ENCODE measurements at places on chromosomes 7 and 10.

- no peak for DNase-seq
Observed at GRCh38 chr7:120303105-120303504, 30.1 kb downstream of the KCND2 start.

GRCh38 chr10:69684020-69684980, 54.3 kb downstream of the FAM241B start:
- no peak for DNase-seq

- DNase-seq: no peak
Observed at GRCh38 chr7:22400150-22400814, 43.3 kb upstream of the RAPGEF5 start.

DNA sequence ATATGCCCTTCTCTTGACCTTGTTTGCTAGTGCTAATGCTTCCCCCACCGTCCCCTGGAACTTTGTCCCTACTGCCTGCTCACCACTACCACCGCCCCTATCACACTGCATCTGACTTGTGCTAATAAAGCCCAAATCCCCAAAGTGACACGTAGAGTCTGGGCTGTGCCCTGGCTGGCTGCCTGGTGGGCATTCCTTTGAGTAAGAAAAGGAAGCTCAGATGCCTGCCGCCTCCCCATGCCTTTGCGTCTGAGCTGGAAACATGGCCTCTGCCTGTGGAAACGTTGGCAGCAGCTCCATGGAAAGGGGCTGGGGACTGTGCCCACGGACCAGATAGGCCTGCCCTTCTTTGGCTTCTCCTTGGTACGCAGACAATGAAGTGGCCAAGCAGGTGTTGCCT, 138.3 kb downstream of the CYP26A1 start:
- DNase-seq: no peak

- DNase-seq: peak; percentile 43
Observed at GRCh38 chr10:17003151-17003550, 126.5 kb downstream of the CUBN start.

DNA sequence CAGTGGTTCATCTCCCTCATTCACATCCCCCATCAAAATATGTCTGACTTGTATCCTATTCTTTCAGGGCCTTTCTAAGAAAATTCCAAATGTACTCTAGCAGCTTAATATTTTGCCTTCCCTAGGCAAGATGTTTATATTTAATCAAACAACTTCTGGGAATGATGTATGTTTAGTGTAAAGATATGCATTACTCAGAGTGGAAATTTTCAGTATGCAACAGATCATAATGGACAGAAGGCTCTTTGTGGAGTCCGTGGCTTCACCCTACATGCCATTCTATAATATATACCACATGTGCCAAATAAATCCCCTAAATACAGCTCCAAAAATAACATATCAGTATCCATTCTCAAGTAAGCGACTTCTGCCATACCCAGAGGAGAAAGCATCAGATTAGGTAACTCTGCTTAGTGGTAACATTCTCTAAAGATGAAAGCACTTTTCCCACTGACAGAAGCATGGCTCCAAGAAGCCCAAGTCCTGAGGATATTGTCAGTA, 316.6 kb downstream of the KCNMA1 start:
- DNase-seq: no peak

All from activated T-helper 1 cell treated with anti-CD3 and anti-CD28 coated beads, Interleukin-2, amount 50 U/mL, for 16 hours (primary cell).